Fibroblast of skin of left quadriceps (primary cell): ENCODE measurements at places on chromosomes 3 and 15.

GRCh38 chr3:18436213-18436612 is 11.1 kb upstream of the SATB1 start:
- DNase-seq = no peak

DNA sequence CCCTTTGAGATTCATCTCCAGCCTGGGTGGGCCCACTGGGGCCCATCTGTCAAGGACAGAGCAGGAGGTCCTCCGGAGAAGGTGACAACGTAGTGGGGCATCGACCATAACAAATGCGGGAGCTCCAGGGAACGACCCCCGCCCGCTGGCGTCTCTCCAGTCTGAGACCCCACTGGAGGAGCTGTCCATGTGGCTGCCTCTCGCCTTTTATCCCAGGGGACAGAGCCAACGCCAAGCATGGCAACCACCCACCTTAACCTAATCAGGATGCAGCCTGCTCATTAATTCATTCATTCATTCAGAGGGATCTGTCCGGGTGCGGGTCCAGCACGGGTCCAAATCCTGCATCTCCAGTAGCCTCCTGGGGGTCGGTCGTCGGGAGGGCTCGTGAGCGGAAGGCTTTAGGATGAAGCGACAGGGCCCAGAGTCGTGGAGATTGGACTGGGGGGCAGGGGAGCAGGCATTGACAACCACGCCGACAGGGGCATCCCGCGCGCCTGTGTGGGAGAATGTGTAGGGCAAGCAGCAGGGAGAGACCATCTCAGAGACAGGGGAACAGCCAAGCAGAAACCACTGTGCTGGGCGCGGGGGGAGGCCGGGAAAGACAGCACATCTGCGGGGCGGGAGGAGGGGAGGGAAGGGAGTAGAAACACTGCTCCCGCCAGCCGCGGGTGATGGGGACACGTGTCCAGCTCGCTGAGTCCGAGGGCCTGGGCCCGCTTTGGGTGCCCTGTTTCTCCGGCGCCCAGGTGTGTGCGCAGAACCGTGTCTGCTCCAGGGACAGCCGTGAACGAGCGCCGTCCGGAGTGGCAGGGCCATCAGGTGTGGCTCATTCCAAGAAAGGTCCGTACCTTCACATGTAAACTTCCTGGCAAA is 1.9 kb downstream of the PIGZ start:
- DNase-seq = no peak

DNA sequence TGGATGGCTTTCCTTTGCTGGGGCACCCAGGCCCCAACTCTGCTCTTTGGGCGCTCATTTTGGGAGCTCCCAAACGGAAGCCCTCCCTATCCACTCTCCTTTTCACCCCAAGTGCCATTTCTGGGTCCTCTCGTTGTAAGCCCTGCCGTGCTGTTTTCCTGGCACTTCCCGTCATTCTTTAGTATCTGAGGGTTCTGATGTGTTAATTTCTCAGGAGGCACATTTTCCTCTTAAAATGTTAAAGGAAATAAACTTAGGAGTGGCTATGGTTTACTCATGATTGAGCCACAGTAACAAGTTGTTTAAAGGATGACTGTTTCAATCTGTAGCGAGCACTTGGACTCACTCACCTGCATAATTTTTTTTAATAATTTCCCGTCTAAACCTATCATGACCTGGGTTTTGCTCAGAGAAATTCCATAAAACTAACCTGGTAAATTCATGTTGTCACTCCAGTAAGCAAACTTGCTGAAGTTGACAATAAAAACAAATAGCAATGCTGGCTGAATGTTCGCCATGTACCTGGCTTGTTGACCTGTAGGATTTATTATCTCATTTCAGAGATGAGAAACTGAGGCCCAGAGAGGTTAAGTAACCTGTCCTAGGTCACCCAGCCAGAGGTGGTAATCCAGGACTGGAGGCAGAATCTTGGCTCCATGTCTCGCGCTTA is 10.6 kb downstream of the ALDH1A3 start:
- DNase-seq = no peak

DNA sequence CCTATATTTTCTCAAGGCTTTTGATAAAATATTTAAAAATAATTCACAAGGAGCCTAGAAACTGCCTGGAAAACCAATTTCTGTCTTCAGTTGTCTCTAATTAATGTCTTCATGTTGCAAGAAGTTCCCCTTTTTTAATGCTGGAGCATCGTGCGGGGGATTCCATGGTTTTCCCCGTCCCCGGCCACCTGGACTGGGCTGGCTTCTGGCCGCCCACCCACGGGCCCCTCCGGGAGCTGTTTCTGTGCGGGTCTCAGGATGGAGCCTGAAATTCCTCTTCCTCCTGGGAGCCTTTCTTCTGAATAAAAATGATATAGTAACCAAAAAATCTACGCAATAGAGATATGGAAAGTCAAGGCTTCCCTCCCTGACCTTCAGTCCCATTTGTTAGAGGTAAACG is 8.1 kb upstream of the LRRK1 start:
- DNase-seq = no peak

GRCh38 chr3:114855839-114856238 is 291.2 kb downstream of the ZBTB20 start:
- DNase-seq = no peak
